ENCODE measurements at places on chromosomes 5 and 9.

DNA sequence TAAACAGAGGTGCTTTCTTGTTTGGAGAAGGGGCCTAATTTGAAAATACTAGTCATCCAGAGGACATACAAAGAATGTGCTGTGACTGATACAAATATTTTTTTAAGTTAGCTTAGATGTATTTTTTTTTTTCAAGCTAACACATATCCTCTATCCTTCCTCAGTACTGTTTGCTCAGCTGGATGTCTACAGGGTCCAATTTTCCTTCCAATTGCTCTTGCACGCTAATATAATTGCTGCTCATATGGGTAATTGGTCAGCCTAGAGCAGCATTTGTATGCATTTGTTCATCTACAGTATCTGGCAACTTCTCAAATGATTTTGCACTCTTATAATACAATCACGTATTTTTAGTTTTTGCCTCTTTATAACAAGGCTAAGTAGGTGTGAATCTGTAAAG is 84.7 kb downstream of the ZDHHC21 start:
- no peak for DNase-seq

- DNase-seq: no peak
Measured at GRCh38 chr5:151040211-151040747, 19.9 kb downstream of the GPX3 start.

DNA sequence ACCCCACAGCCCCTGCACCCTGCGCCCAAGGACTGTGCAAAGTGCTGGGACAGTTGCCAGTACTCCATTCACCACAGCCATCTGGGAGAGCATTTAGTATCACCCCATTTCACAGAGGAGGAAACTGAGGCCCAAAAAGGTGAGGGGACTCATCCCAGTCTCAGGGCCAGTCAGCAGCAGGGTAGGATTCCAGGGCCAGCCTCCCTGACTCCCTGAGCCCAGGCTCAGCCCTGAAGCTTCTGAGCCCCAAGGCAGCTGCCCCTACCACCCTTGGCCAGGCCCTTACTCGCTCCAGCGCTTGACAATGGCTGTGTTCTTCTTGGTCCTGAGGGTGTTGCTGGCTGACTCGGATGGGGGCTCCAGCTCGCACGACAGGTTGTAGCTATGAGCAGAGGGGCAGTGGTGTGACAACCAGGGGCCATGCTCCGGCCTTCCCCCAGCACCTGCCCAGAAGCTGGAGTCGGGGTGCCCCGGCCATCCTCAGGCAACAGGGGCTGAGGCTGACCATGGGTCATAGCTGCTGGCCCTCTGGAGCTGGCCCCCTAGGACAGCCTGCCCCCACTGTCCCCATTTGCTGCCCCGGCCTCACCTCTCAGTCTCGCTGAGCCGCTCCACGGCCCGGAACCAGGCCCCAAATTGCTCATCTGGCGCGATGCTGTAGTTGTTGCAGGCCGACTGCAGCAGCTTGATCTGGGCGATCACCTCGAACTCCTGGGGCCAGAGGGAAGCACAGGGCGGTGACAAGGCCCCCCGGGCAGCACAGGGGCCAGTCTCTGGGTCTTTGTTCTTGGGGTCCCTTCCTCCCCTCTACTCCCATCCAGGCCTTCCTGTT is 18.6 kb downstream of the RALGDS start:
- no peak for DNase-seq

GRCh38 chr5:69202497-69202896 is 13.1 kb downstream of the CENPH start:
- DNase-seq: no peak

- no peak for DNase-seq
Measured at GRCh38 chr9:93188426-93189368, 4.8 kb downstream of the WNK2 start.

- DNase-seq: no peak
Measured at GRCh38 chr5:107500347-107500746, 170.4 kb downstream of the EFNA5 start.

DNA sequence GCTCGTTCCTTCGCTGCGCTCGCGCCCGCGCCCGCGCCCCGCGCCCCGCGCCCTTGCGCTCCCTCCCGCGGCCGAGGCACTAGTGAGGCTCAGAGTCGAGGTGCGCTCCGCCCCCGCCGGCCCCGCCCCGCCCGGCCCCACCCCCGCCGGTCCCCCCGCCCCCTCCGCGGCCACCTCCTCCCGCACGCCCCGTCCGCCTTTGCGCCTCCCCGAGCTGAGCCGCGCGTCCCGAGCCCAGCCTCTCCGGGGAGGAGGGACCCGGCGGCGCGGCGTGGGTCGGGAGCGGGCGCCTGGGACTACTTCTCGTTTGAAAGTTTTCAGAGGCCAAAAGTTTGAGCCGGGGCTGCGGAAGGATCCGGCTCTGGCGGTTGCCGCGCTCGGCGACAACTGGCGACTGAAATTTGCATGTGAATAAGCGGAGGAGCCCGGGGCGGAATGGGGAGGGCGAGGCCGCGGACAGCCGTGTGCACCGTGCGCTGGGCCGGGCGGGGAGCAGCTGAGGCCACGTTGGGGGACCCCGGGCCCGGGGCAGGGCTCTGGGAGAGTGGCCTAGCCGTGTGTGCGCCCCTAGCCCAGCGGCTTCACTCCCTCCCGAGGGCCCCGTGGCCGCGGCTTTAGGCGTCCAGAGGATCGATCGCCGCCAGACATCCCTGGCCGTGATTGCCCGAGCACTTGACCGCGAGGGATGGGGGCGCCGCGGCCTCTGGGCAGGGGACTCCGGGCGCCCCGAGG is at the start of gene NOTCH1:
TSS of gene NOTCH1 (minus strand) at position 84 of the 732 bp plus-strand sequence. CDS start 262 bp downstream, outside the sequence.
- peak; percentile 51 for DNase-seq

- DNase-seq: no peak
Measured at GRCh38 chr9:98080780-98081179, 24.2 kb downstream of the NANS start.

GRCh38 chr9:97386733-97387503 is 25.0 kb upstream of the TDRD7 start:
- DNase-seq: no peak

DNA sequence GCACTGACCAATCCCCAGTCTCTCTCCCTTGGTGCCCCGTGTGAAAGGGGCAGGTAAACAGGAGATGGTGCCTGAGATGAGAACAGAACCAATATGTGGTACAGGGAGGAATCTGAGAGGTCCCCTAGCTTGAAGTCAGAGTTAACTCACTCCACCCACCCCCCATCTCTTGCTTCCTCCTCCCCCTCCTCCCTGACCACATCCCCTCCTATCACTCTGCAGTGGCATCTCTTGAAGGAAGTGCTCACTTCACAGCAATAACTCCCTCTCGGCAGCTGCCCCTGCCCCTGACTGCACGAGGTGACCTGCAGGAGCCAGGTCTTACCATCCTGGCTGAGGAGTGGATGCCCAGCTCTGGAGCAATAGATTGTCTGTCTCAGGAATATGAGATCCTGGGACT is 224.0 kb downstream of the GAS1 start:
- DNase-seq: no peak

GRCh38 chr9:127739614-127740330 is 4.7 kb upstream of the TOR2A start:
- DNase-seq: no peak

DNA sequence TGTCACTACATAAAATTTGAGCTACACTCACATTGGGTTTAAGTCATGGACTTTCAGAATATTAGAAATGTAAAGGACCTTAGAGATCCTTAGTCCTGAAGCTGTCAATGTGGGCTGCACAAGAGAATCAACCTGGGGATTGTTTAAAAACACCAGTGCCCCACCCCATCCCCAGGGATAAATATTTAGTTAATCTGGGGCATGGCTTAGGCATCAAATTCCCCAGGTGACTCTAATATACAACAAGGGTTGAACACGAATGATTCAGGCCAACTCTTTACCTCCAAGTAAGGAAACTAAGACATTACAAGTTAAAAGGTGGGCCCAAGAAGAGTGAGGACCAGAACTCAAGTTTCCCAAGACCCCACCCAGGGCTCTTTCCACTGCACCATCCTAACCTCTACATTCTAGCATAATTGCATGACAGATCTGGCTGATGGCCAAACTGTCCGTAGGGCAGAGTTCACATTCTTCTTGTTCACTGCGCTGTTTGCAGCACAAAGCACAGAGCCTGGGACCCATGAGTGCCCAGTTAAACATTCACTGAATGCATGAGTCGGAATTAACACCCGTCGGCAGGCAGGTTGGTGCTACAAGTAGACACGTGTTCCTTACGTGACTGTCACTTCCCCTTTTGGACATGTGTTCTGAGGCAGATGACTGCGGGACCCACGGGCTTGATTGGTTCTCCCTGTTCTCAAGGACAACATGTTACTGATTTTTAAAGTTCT is 25.2 kb downstream of the CYFIP2 start:
- no peak for DNase-seq

GRCh38 chr5:180389252-180390101 is 36.3 kb upstream of the GFPT2 start:
- no peak for DNase-seq

- no peak for DNase-seq
Measured at GRCh38 chr5:173451651-173452050, 123.4 kb upstream of the STC2 start.

DNA sequence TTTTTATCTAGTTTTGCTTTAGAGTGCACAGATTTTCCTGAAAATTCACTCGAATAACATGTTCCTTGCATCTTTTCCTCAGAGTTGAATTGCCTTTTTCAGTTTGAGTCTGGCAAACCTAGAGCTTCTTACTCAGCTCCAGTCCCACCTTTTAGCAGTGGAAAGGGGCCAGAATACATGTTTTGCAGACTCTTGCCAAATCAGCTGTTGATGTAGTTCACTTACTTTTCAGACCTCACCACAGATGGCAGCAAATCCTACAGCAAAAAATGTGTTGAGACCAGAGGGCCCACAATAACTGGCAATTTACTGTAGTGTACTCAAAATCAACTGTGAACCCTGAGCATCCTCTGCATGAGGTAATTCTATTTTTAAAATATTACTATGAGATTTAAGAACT is 545.2 kb upstream of the ACO1 start:
- no peak for DNase-seq

- DNase-seq: no peak
Measured at GRCh38 chr5:172051643-172052339, 45.4 kb upstream of the FBXW11 start.

GRCh38 chr9:104826079-104826775 is 62.3 kb downstream of the NIPSNAP3B start:
- no peak for DNase-seq

- no peak for DNase-seq
Measured at GRCh38 chr5:110034056-110034600, 344.4 kb downstream of the MAN2A1 start.

GRCh38 chr5:91281401-91281800 is 101.7 kb downstream of the ARRDC3 start:
- DNase-seq: no peak

DNA sequence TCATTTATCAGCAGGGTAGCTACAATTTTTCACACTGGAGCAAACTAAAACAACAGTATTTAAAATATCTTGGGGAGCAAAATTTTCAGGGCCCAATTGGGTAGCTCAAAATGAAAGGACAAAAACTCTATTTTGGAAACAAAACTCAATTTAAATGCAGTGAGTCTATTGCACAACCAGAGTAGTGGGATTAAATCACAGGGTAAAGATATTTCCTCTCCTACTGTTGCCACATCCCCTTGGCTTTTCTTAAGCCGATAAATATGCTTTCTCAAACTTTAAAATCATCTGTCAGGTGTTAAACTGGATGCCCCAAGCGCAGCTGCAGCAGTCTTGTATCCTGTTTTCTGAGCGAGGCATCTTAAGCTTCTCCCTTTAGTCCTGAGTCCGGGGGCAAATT is 1474.3 kb upstream of the CDH9 start:
- DNase-seq: peak; percentile 1

DNA sequence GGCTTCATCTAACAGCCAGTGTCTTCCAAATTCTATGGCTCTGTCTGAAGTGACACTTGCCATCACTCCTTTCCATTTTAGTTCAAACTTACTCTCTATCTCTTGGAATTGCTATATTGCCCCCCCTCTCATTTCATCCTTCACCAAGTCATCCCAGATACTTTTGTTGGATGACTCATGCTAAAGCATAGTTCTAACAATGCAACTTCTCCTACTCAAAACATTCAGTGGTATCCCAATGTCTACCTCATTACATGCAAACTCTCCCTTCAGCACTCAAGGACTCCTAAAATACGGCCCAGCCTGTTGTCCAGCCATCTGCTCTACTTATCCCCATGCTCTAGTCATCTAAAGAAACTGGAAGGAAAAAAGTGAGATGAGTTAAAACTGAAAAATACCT is 171.6 kb downstream of the RASEF start:
- no peak for DNase-seq

DNA sequence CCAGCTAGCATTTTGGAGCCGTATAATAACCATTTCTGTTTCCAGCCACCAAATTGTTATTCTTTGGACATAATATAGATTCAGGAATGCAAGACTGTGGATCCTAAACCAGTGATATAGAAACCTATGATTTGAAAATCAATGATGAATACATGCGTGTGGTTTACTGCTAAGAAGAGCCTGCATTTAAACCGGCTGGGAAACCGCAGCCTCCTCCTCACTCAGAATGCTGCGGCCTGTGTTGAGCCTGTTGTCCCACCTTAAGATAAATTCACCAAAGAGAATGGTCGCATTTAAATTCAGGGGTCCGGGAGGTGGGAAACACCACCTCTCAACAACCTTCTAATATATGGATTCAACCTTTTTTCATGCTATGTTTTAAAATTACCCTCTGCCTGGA is 148.0 kb downstream of the MEF2C start:
- no peak for DNase-seq

- DNase-seq: no peak
Measured at GRCh38 chr9:100125910-100126309, 26.9 kb downstream of the INVS start.

- no peak for DNase-seq
Measured at GRCh38 chr9:127524373-127524772, 73.1 kb downstream of the LRSAM1 start.

DNA sequence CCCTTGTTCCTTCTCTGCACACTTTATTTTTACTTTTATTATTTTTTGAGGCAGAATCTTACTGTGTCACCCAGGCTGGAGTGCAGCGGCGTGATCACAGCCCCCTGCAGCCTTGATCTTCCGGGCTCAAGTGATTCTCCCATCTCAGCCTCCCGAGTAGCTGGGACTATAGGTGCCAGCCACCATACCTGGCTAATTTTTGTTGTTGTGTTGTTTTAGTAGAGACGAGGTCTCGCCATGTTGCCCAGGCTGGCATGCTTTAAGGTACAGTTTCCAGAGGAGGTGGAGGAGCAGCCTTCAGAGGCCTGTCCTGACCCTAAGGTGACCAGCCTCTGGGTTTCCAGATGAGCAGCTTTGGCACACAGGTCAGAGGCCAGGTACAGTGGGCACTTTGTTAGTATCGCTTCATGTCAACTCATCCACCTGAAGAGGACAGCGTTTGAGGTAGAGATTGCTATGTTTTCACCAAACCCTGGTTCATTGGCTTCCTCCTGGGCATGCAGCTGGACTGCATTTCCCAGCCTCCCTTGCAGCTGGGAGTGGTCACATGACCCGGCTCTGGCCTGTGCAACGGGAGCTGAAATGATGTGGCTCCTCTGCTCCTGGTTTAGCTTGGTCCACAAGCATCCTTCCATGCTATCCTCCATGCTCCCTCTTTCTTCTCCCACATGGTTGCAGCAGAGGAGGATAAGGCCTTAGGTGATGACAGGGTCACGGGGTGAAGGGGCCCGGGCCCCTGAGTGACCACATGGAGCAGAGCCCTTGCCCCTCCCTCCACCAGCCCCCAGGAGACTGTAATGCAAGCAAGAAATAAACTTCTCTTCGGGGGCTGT is 139.3 kb upstream of the IER5L start:
- no peak for DNase-seq

- no peak for DNase-seq
Measured at GRCh38 chr9:26947736-26948135, 694 bp upstream of the PLAA start.

All from SK-N-MC (cell line).